ENCODE measurements at places on chromosomes 13 and 19. TPM values are rescaled to one million over a fixed set of nuclear protein-coding genes. Genes with fewer than 3 reads are reported as not detected.

ERVK3-1 gene
- total RNA-seq: 68.1 TPM

CEACAM19 gene
- total RNA-seq: 0.78 TPM

ZNF8 gene
- total RNA-seq: 5.5 TPM

DHRS12 gene
- total RNA-seq: 5.3 TPM

FBXW9 gene
- 5.0 TPM for total RNA-seq

OR7D2 gene
- 0.69 TPM for total RNA-seq
